ENCODE measurements at places on chromosomes 5 and 9.

GRCh38 chr9:115121181-115121580, 3.2 kb upstream of the TNC start:
- peak; percentile 96 for DNase-seq

GRCh38 chr9:34403554-34404380, 27.1 kb upstream of the MYORG start:
- DNase-seq: peak; percentile 75

GRCh38 chr5:39484673-39485072, 59.9 kb upstream of the DAB2 start:
- no peak for DNase-seq

DNA sequence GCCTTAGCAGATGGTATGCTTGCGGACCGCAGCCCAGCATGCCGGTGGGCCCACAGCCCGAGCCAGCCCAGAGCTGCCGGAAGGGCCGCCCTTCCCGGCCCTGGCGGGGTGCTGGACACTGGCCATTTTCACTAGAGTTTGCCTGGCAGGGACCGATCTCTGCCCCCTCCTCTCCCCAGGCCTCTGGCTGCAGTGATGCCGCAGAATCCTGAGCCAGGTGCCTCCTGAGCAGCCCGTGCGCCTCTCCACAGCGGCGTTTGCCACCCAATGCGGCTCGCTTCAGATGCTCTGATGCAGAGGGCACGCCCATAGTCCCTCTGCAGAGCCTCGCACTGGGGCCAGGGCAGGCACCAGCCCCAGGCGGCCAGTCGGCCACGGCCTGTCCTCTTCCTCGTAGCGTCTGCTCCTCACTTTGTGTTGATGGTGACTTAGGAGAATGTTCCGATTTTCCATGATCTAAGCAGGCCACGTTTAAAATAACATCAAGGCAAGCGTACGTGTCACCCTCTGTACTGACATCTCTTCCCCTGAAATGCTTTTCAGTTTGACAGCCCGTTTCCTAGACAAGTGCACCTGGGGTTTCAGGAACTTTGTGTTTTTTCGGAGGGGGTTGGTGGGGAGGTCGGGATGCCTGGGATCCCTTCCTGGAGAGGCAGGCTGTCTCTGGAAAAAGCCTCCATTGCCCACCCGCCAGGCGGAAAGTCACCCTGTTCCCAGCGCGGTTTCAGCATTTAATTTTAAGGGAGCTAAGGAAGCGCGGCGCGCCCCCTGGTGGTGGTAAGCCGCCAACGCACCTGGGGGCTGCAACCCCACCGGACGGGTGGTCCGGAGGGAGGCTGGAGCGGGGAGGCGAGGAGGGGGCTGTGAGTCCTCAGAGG, 29.8 kb upstream of the HMCN2 start:
- DNase-seq: peak; percentile 46

GRCh38 chr9:100913257-100913656, 115.3 kb upstream of the PLPPR1 start:
- DNase-seq: no peak

DNA sequence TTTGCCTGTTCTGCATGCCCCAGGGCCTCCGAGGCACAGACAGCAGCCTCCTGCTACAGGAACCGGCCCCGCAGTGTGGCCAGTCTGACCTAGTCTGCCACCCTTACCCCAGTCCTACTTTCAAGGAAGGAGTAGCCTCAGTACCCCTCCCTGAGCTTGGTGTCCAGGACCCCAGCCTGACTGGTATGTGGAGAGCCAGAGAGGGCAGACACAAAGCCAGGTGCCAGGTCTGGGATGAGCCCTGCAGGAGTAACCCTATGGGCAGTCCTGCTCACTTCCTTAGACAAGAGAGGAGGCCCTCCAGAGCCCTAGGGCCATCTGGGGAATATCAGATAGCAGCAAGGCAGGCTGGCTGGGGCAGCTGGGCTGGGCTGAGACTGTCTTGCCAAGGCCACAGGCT, 67.8 kb downstream of the NRG2 start:
- DNase-seq: no peak

GRCh38 chr9:91558879-91559278, 135.2 kb upstream of the NFIL3 start:
- no peak for DNase-seq

DNA sequence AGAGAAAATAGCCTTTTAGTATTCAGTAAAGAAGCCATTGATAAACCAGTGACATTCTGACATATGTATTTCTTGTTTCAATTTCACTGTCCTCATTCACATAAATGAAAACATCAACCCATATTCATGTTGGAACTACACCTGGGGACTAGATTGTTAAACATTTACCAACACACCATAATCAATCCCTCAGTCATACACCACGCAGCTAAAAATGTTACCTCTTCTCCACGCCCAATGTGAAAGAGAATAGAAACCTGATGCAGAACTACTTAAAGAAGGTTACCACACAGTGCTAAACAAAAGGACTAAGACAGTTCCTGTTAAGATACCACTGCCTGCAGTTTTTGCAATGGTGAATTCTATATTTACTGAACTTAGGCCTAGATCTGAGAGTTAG, 518.9 kb downstream of the PRELID2 start:
- no peak for DNase-seq

DNA sequence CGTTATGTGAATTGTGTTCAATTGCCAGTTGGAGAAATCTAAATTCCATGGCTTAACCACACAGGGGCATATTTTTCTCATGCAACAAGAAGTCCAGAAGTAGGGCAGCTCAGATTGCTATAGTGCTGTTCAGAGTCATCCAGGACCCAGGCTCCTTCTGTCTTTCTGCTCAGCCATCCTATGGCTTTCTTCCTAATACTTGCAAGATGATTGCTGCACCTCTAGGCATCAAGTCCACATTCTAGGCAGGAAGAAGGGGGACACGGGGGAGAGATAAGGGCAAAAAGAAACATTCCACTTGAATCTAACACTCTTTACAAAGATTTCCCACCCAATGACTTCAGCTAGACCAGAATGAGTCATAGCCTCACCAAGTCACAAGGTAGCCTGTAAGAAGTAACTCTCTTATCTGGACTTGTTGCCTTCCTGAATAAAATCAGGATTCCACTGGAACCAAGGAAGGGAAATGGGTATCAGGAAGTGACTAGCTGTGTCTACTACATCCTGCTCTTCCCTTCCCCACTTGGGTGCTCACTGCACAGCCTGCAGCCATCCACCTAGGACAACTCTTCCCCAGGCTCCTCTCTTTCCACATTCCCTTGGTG, 5.3 kb downstream of the ERAP2 start:
- peak; percentile 88 for DNase-seq

DNA sequence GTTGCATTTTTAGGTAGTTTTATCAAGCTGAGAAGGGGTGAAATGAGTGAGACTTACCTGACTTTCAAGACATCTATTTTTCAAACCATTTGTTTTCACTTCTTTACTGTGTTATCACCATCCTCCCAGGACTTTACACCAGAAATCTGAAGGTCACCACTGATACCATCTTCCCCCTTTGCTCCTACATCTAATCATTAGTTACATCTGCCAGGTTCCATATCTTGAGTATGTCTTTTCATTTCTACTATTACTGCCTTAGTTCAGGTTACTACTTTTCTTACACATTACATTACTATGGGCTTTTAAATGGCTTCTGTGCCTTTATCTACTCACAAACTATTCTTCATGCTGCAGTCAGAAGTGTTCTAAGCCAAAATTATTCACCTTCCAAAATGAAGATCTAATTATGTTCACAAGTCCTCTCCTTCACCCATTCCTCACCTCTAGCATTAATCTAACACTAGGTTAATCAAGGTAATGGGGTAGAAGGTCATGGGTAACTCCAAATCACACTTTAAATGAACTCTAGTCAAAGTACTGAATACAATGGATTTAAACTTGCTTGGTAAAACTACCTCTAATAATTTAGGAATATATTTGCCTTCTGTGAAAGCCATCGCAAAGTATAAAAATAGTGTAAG, 2.1 kb upstream of the HSDL2 start:
- DNase-seq: no peak

GRCh38 chr9:127993721-127994120, 12.9 kb upstream of the EEIG1 start:
- DNase-seq: no peak

DNA sequence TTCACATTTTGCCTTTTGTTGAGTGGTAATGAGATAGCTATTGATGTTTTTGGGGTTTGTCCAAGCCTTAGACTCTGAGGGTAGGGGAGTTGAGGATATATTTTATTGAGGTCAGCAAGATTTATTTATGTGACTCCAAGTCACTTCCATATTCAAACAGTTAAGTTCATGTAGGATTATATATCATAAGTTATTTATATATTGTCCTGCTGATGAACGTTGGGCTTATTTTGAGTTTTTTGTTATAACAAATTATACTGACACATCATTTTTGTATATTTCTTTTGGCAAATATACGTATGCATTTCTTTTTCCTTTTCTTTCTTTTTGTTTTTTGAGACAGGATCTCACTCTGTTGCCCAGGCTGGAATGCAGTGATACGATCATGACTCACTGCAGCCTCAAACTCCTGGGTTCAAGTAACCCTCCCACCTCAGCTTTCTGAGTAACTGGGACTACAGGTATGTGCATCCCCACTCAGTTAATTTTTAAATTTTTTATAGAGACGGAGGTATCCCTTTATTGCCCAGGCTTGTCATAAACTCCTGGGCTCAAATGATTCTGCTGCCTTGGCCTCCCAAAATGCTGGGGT, 23.5 kb upstream of the IL12B start:
- DNase-seq: peak; percentile 18

GRCh38 chr9:137589441-137590122, 730 bp downstream of the ZMYND19 start:
- DNase-seq: no peak

- peak; percentile 39 for DNase-seq
Observed at GRCh38 chr5:120609570-120609969, 145.5 kb downstream of the PRR16 start.

GRCh38 chr5:170819824-170820223, 36.3 kb downstream of the GABRP start:
- DNase-seq: no peak

GRCh38 chr5:59264639-59265245, 628.8 kb downstream of the PDE4D start:
- DNase-seq: peak; percentile 38

GRCh38 chr9:121333950-121334773, 35.9 kb downstream of the STOM start:
- DNase-seq: no peak

GRCh38 chr5:1546556-1546955, 22.8 kb upstream of the LPCAT1 start:
- no peak for DNase-seq

- peak; percentile 45 for DNase-seq
Observed at GRCh38 chr5:95725937-95726810, 5.0 kb upstream of the RHOBTB3 start.

DNA sequence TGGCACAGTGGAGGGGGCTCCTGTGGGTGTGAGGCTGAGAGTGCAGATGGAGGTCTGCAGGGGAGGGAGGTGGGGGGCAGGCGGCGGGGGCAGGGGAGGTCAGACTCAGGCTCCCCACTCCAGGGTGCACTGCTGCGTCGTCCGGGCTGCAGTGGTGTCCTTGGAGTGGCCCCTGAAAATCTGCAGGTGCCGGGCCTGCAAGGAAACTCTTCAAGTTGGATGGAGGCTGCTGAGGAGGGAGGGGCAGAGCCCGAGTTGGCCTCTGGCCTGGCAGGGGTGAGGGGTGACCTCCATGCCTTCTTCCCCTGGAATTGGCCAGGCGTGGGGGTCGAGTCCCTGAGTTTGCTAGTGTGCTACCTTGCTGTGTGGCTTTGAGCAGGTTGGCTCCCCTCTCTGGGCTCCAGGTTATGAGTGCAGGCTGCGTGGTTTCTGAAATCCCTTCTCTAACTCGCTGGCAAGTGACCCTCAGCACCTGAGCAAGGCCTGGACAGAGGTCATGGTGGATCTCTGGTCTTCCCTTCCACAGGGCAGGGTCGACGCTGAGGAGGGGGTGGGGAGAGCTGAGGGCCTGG, 888 bp downstream of the ADAMTSL2 start:
- no peak for DNase-seq

DNA sequence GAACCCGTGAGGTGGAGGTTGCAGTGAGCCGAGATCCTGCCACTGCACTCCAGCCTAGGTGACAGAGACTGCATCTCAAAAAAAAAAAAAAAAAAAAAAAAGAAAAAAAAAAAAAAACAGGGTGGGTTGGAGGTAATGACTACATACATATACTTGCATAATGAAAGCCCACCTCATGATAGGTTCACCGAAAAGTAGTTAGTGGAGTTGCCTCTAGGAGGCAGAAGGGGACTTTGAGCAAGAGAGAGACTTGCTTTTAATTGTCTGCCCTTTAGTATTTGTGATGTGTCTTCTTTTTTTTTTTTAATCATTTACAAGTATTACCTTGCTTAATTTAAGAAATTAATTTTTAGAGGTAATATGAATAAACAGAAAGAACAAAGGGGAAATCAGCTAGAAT, 99.8 kb downstream of the PPARGC1B start:
- no peak for DNase-seq

- no peak for DNase-seq
Observed at GRCh38 chr5:133663397-133664054, 51.2 kb upstream of the FSTL4 start.

GRCh38 chr5:180802325-180803180, at the start of gene MGAT1:
Gene MGAT1 (minus strand): TSS chr5:180802806. CDS start chr5:180792971, 9,835 bp downstream.
- peak; percentile 78 for DNase-seq

DNA sequence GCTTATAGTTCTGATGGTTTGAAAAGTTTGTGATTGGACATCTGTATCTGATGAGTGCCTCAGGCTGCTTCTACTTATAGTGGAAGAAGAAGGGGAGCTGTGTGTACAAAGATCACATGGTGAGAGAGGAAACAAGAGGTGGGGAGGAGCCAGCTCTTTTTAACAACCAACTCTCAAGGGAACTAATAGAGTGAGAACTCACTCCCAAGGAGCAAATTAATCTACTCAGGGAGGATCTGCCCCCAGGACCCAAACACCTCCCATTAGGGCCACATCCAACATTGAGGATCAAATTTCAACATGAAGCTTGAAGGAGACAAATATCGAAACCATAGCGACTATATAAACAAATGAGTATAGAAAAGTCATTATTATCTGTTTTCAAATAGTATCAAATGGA, 64.7 kb upstream of the PRLR start:
- peak; percentile 32 for DNase-seq

DNA sequence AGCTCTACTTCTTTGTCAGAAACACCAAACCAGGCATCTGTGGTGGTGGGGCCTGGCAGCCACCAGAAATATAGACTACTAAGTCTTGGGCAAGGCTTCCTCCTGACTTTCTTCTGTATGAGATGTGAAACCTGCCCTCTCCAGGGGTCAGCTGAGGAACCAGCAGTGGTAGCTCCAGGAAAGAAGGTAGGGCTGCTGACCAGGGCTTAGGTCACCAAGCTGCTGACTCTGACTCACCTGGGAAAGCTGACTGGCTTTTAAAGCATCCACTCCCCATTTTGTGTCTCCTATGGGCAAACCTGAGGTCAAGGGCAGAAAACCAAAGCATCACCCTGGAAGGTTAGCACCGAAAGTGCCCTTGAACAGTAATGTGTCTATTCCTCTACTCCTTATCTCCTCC, 10.4 kb upstream of the SH3TC2 start:
- peak; percentile 61 for DNase-seq

- no peak for DNase-seq
Observed at GRCh38 chr5:126192226-126192625, 231.0 kb upstream of the GRAMD2B start.

Data from M059J (cell line).